ENCODE measurements at places on chromosomes 4 and X. TPM values are rescaled to one million over a fixed set of nuclear protein-coding genes. Genes with fewer than 3 reads are reported as not detected.

GRCh38 chr4:182348779-182349326, 105.7 kb downstream of the TENM3 start:
- DNase-seq, result no peak
- no peaks in the 10 kb centered on the region for H3K36me3 ChIP-seq
- H3K27me3 ChIP-seq, result no peaks in the 10 kb centered on the region
- no peak overlapping the region for H3K4me3 ChIP-seq
- peaks cover 4% of the 10 kb centered on the region for H3K4me1 ChIP-seq
- no peak overlapping the region for H3K27ac ChIP-seq

GRCh38 chr4:39353478-39354253, 12.5 kb downstream of the RFC1 start:
- peaks cover 11% of the 10 kb centered on the region for H3K36me3 ChIP-seq
- H3K27me3 ChIP-seq, result no peaks in the 10 kb centered on the region
- H3K4me3 ChIP-seq, result no peak overlapping the region
- no peak overlapping the region for H3K27ac ChIP-seq
- no peak for DNase-seq

DNA sequence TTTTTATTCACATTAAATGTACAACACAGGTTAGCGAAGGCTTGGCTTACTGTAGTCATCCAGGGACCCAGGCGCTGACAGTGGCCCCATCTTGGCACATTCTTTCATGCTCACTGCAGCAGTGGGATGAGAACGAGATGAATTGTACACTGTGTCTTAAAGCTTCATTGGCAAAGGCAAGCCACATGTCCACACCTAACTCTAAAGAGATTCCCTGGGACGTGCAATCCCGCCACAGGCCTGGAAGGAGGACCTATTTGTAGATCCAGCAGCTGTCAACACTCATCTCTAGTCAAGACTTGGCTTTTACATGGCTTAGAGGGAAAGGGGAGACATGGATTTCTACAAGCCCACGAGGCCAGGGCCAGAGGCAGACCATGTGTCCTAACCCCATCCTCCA, 16.1 kb upstream of the CXCR3 start:
- no peaks in the 10 kb centered on the region for H3K36me3 ChIP-seq
- no peaks in the 10 kb centered on the region for H3K4me1 ChIP-seq
- no peaks in the 10 kb centered on the region for H3K27me3 ChIP-seq
- no peak for DNase-seq

DNA sequence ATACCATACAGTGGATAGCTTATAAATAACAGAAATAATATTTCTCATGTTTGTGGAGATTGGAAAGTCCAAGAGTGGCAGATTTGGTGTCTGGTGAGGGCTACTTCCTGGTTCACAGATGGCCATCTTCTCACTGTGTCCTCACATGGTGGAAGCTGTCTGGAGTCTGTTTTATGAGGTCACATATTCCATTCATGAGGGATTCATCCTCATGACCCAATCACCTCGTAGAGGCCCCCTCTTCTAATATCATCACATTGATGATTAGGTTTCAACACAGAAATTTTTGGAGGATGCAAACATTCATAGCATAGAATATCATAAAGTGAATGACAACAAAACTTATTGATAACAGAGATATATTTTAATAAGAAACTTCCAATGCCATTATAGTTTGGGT, 568.0 kb downstream of the STIM2 start:
- no peaks in the 10 kb centered on the region for H3K4me1 ChIP-seq
- no peak overlapping the region for H3K4me3 ChIP-seq
- no peak overlapping the region for H3K27ac ChIP-seq
- H3K27me3 ChIP-seq, result no peaks in the 10 kb centered on the region
- no peak for DNase-seq

- H3K4me3 ChIP-seq, result no peak overlapping the region
- H3K4me1 ChIP-seq, result no peaks in the 10 kb centered on the region
- H3K36me3 ChIP-seq, result peaks cover 14% of the 10 kb centered on the region
- no peak for DNase-seq
- H3K27me3 ChIP-seq, result no peaks in the 10 kb centered on the region
Observed at GRCh38 chr4:14693728-14694127, 308.6 kb upstream of the CPEB2 start.

GRCh38 chr4:163161536-163162205, 5.0 kb downstream of the NAF1 start:
- peaks cover 4% of the 10 kb centered on the region for H3K4me1 ChIP-seq
- no peak overlapping the region for H3K4me3 ChIP-seq
- H3K27ac ChIP-seq, result no peak overlapping the region
- H3K36me3 ChIP-seq, result peaks cover 19% of the 10 kb centered on the region
- H3K27me3 ChIP-seq, result no peaks in the 10 kb centered on the region

DNA sequence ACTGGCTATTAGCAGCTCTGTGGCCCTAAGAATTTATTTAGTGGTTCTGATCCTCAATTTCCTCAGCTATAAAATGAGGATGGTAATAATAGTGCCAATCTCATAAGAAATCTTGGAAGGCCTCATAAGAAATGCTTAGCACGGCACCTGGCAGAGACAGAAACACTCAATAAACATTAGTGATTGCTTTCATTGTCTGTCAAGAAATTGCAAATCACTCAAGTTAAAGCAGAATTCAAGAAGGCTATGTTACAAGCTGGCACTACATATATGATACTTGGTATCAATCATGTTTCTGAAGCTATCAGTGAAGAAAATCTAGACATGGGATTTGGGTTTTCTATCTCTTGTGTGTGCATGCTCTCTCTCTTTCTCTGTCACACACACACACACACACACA, 267.7 kb upstream of the KCNIP4 start:
- no peaks in the 10 kb centered on the region for H3K27me3 ChIP-seq
- no peaks in the 10 kb centered on the region for H3K4me1 ChIP-seq
- no peak overlapping the region for H3K4me3 ChIP-seq
- no peak overlapping the region for H3K27ac ChIP-seq
- H3K36me3 ChIP-seq, result no peaks in the 10 kb centered on the region

GRCh38 chrX:71182871-71183270, 38.2 kb downstream of the NLGN3 start:
- DNase-seq, result no peak
- peaks cover 4% of the 10 kb centered on the region for H3K4me1 ChIP-seq
- no peaks in the 10 kb centered on the region for H3K27me3 ChIP-seq
- peak overlapping the region; percentile 91 for H3K27ac ChIP-seq
- peak overlapping the region; percentile 67 for H3K4me3 ChIP-seq

- no peak for DNase-seq
- H3K4me3 ChIP-seq, result no peak overlapping the region
- H3K27ac ChIP-seq, result no peak overlapping the region
- peaks cover 13% of the 10 kb centered on the region for H3K4me1 ChIP-seq
- H3K27me3 ChIP-seq, result no peaks in the 10 kb centered on the region
Observed at GRCh38 chrX:39762266-39762841, 335.4 kb downstream of the BCOR start.

GRCh38 chr4:153241970-153242838, 38.0 kb downstream of the TRIM2 start:
- H3K27me3 ChIP-seq, result no peaks in the 10 kb centered on the region
- H3K27ac ChIP-seq, result peak overlapping the region; percentile 43
- peaks cover 2% of the 10 kb centered on the region for H3K36me3 ChIP-seq
- peaks cover 11% of the 10 kb centered on the region for H3K4me1 ChIP-seq

DNA sequence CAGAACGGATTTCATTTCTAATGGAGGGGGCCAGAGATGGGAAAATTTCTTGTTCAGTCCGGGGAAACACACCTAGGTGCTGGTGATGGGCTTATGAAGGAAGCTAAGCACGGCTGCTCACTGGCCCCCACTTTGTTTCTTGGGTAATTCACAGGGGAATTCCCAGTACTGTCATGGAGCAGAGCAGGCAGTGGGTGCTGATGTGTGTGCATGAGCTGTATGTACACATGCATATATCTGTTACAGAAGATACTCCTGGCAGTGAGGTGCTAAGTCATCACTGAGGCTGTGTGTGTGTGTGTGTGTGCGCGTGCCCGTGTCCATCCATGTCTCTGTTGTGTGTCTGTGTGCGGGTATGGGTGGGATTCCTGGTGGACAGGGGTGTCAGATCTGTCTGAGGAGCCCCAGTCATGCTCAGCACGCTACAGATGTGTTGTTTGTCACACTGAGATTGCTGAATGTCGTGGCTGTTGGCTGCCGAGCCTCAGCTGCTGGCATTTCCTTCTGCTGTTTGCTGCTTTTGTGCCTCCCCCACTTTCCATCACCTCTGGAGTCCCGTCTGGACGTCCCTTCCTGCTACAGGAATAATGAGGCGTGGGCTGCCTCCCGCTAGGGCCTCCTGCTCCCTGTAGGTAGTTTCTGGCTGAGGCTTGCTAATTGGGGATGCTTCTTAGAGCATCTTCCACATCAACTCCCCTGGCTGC, 53.3 kb downstream of the JADE1 start:
- peak overlapping the region; percentile 50 for H3K27ac ChIP-seq
- H3K4me1 ChIP-seq, result peaks cover 10% of the 10 kb centered on the region
- peaks cover 95% of the 10 kb centered on the region for H3K36me3 ChIP-seq
- no peak for DNase-seq
- no peak overlapping the region for H3K4me3 ChIP-seq

- no peak for DNase-seq
- no peak overlapping the region for H3K27ac ChIP-seq
- no peaks in the 10 kb centered on the region for H3K4me1 ChIP-seq
- H3K36me3 ChIP-seq, result no peaks in the 10 kb centered on the region
- no peaks in the 10 kb centered on the region for H3K27me3 ChIP-seq
Observed at GRCh38 chr4:17066972-17067371, 168.5 kb upstream of the LDB2 start.

- H3K27ac ChIP-seq, result no peak overlapping the region
- H3K4me1 ChIP-seq, result no peaks in the 10 kb centered on the region
- no peak overlapping the region for H3K4me3 ChIP-seq
Observed at GRCh38 chrX:19443869-19444526, 71.3 kb downstream of the MAP3K15 start.

DNA sequence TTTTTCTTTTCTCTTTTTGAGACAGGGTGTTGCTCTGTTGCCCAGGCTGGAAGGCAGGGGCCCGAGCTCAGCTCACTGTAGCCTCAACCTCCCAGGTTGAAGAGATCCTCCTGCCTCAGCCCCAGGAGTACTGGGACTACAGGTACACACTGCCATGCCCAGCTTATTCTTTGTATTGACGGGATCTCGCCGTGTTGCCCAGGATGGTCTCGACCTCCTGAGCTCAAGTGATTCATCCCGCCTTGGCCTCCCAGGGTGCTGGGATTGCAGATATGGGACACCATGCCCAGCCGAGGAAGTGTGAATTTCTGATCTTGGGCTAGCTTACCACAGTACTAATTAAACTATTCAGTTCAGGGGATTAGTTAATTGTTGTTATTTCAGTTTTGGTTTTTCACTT, 28.6 kb upstream of the FAM193A start:
- H3K4me3 ChIP-seq, result no peak overlapping the region
- DNase-seq, result no peak
- H3K36me3 ChIP-seq, result peaks cover 72% of the 10 kb centered on the region
- no peak overlapping the region for H3K27ac ChIP-seq
- H3K27me3 ChIP-seq, result no peaks in the 10 kb centered on the region

- DNase-seq, result no peak
- peak overlapping the region; percentile 91 for H3K4me3 ChIP-seq
- peaks cover 38% of the 10 kb centered on the region for H3K36me3 ChIP-seq
- no peaks in the 10 kb centered on the region for H3K4me1 ChIP-seq
Observed at GRCh38 chrX:56994375-56995270, 718 bp downstream of the SPIN3 start.

DNA sequence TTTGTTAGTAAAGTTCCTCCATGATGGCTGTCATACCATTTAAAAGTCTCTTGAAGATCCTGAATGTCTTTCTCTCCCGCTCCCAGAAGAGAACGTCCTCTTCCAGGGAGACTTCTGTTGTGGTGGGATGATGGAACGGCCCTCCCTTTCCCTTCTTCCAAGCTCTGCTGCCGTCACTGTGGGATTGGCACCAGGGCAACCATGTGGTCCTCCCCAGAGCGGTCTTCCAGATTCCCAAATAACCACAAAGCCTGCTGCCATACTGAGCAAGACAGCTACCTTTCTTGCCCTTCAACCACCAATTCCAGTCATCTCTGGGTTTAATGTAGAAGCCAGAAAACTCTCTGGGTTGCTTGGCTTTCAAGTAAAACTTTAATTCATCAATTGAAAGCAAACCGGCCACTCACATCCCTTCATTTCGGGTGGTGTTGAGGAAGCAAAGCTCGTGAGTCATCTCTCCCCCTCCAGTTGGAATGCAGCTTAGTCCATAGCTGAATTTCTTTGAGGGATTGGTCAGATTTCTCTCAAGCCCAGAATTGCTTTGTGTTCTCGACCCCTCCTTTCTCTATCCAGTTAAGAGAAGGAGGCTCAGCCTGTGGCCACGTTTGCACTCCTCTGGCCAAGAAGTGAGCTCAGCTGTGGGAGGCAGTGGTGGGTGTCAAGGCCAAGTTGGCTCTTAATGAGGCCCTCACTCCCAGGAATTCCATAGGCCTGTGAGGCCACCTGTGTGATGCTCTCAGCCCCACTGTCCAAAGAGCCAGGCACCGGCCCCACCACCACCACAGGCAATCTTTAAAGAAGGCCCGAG, 36.9 kb downstream of the FHDC1 start:
- H3K4me3 ChIP-seq, result no peak overlapping the region
- peak; percentile 16 for DNase-seq
- no peak overlapping the region for H3K27ac ChIP-seq
- peaks cover 44% of the 10 kb centered on the region for H3K36me3 ChIP-seq
- no peaks in the 10 kb centered on the region for H3K4me1 ChIP-seq

DNA sequence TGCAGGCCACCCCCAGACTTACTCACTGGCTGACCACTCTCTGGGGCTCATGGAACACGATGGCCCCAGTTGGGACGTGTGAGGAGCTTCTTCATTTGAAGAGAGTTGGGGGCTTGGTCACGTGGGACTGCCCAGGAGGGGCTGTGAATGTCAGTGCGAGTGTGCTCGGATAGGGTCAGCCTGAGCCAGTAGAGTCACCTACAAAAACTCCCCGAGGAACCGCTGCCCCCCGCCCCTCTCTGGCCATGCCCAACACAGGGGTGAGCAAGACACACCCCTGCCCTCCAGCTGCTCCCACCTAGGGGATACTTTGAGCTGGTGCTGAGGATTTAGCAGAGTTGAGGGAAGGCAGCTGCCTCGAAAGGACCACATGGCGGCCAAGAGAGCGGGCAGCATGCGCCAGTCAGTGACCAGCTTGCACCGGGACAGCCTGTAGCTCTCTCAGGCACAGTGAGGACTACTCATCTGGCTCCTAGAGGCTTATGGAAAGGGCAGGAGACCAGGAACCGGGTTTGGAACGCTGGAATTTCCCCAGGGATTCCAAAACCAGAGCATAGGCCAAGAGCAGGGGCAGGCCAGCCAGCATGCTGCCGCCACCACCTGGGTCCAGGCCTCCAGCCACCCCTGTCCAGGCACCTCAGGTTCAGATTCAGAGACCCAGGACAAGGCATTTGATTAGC, 8.4 kb downstream of the PNMA6E start:
- H3K36me3 ChIP-seq, result no peaks in the 10 kb centered on the region
- no peaks in the 10 kb centered on the region for H3K27me3 ChIP-seq

- no peak within 1 kb of the TSS for H3K27ac ChIP-seq
- peak within 1 kb of the TSS; percentile 68 for H3K4me3 ChIP-seq
- H3K27me3 ChIP-seq, result peaks cover 13% of the 10 kb centered on the region
- H3K36me3 ChIP-seq, result no peaks in the 10 kb centered on the region
- peaks cover 7% of the 10 kb centered on the region for H3K4me1 ChIP-seq
Observed at GRCh38 chr4:25030277-25031076, at the start of gene LGI2. Gene LGI2, minus strand, starts transcription at chr4:25030946. Its CDS starts 253 bp downstream, at chr4:25030693.

GRCh38 chr4:188987011-188987410, 847.8 kb downstream of the TRIML1 start:
- DNase-seq, result no peak
- no peaks in the 10 kb centered on the region for H3K27me3 ChIP-seq
- no peaks in the 10 kb centered on the region for H3K4me1 ChIP-seq
- no peak overlapping the region for H3K4me3 ChIP-seq

AMTN gene
- not detected for total RNA-seq

TMSB15A gene
- total RNA-seq, result 66.4 TPM

PSMD10 gene
- total RNA-seq, result 93.9 TPM

TRIM2 gene
- 29.0 TPM for total RNA-seq

ARHGAP24 gene
- 0.37 TPM for total RNA-seq

MBNL3 gene
- total RNA-seq, result 2.6 TPM

TMPRSS11A gene
- total RNA-seq, result not detected

SPANXC gene
- total RNA-seq, result not detected

Data from H9 (cell line).